ENCODE measurements at places on chromosomes 16 and 17. TPM values are rescaled to one million over a fixed set of nuclear protein-coding genes. Genes with fewer than 3 reads are reported as not detected.

CMTM2 gene
- total RNA-seq, result not detected

DNA sequence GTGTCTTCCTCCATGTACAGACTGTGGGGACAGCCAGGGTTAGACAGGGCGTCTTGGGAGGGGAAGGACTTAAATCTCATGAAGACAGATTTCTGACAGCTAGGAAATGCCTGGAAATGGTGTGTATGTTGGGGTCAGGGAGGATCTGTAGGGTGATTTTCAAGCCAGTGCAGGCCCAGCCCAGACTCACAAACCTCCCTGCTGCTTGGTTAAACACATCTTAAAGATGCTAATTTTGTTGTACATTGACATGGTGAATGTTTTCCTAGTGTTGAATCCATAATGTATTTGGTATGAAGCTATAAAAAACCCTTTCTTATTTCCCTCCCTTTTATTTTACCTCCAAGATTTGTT is 238.3 kb downstream of the CCDC182 start:
- DNase-seq, result no peak

GRCh38 chr17:14582996-14583395 is 282.1 kb downstream of the HS3ST3B1 start:
- DNase-seq, result no peak

DNA sequence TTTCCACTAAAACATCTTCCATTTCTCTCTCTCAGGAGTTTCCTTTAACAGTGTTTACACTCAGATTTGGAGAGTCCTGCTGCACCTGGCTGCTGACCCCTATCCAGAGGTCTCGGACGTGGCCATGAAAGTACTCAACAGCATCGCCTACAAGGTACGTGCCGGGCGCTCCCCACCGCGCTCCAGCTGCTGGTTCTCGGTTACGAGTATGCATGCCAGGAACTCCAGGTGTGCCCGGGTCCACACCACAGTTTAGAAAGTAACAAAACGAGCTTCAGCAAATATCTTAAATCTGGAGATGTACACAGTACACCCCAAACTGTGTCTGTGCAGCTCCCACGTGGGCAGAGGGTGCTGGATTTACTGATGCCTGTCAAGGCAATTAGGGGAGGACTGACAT is 82.9 kb upstream of the CHMP6 start:
- DNase-seq, result no peak

TBC1D3K gene
- total RNA-seq, result not detected

SLC52A1 gene
- total RNA-seq, result 0.32 TPM

SULT1A4 gene
- 1.2 TPM for total RNA-seq

DNA sequence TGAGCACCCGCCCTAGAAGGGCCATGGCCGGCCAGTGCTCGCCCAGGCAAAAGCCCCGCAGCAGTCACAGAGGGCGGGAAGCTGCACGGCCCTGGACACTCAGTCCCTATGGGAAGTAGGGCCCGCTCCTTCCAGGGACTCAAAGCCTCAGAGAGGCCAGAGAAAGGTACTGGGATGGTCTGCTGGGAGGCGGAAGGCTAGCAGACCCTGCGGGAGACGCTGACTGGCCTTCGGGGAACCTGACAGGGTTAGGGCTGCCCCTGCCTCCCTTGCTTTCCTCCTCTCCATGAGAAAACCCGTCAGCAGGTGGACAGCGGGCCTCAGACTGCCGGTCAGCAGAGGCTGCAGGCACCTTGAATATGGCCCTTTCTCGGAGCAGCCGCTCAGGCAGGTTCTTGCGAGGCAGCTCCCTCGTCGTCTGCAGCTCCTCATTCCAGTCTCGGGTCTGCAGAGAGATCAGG is 11.5 kb downstream of the CLUH start:
- DNase-seq, result no peak

DNA sequence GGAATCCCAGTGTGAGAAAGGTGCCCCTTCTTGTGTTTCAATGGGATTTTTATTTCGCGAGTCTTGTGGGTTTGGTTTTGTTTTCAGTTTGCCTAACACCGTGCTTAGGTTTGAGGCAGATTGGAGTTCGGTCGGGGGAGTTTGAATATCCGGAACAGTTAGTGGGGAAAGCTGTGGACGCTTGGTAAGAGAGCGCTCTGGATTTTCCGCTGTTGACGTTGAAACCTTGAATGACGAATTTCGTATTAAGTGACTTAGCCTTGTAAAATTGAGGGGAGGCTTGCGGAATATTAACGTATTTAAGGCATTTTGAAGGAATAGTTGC is 567 bp downstream of the UBB start:
- no peak for DNase-seq

ROGDI gene
- total RNA-seq, result 21.7 TPM

Measured in M059J (cell line).